HL-60 (cell line): ENCODE measurements at places on chromosomes 11 and 22.

DNA sequence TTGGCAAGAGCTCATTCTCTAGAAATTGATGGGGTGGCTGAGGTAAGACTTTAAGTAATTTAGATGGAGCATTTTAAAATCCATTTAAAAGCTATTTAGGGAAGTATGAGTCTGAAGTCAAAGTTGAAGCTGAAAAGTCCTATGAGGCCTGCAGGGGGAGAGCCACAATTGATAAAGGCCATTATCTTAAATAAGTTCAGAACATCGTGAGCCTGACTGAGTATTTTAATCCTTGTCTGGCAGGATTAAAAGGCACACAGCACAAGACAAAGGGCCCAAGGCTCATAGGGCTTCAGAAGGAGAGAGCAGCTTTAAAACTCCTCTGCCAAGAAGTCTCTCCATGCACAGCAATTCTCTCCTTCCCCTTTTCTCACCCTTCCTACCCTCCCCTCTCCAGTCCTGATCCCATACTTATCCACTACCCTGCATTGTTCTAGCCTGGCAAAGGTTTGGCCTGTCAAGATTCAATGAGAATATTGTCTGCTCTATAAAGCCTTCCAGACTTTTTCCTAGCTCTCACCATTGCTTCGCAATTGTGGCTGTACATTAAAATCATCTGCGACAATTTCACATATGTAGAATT is 1312.9 kb downstream of the FAM181B start:
- DNase-seq: no peak

- DNase-seq: no peak
Observed at GRCh38 chr11:45710561-45710960, 45.1 kb upstream of the CHST1 start.

DNA sequence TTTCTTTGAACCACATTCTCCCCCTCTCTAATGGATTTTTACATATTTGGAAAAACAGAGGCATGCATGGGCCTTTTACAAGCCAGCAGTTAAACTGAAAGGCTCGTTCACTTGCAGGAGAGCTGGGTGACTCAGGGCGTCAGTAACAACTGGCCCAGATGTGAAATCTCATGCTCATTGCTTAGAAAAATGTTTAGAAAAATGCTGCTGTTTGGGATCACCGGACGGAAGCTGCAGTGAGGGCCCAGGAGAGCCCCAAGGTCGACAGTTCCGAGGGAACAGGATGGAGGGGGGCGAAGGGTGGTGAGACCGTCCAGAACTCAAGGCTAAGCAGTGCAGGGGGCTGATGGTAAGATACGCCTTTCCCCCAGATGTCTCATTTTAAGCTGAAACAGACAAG is 41.7 kb upstream of the SMTN start:
- no peak for DNase-seq

DNA sequence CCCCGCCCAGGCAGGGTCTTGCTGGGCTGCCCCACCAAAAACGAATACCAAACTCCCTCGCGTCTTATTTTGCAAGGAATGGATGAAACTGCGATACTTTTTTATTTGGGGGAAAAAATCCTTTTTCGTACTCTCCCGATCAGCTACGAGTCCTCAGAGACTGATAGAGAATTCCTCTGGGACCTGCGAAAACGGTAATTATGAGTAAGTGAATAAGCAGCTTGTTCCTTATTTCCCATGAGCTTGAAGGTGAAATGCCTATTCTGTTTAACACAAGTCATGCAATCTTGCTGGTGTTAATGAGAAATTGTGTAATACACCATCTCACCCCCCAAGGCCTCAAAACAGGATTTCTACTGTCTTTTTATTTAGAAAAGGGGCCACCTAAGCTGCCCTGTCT is 5.5 kb downstream of the GRK3 start:
- DNase-seq: peak; percentile 45

GRCh38 chr11:88337987-88338668 is 592 bp upstream of the CTSC start:
- DNase-seq: peak; percentile 94

DNA sequence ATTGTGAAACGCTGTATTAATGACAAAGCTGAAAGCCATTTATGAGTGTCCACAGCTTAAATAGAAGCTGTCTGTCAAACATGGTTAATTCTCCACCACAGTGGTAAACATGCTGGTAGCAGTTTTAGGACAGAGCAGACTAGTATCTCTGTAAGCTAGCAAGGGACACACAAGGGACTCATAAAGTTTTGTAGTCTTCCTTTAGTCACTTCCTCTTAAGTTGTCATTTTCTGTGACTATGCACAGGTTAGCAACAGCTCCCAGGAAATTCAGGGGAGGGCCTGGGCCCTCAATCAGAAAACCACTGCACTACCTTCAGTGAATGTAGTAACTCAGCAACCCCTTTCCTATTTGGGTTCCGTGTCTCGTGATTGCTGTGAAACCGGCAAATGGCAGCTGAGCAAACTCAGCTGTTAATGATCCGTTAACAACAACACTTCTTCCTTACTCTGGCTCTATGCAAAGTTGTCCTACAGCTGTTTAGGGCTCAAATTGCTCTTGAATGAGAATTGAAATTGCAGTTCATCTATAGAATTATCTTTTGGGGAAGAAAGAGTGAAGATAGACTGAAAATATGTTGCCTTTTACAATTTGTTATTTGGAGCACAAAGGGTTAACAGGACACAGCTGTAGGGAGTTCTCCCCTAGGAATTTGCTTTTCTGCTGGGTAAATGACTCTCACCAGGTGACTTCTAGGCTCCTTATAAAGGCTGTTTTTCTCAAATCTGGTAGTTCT is at the start of gene MMP26:
Gene MMP26 (plus strand): TSS at position 731 of the 736 bp plus-strand sequence.
- DNase-seq: no peak

DNA sequence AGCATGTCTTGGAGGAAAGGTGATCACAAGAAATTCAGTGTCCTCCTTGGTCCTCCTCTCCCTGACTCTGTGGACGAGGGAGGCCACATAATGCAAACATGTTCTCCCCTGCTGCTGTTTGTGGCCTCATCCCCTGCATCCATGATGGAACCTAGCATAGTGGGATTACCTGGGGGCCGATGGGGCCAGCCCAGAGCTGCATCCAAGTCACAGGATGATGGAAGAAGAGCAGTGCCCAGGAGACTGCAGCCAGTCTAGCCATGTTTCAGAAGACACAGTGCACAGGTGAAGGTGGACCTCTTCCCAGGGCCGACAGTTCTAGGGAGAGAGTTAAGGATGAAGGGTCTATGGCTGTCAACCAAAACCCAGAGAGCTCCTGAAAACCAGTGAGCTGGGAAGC is 213.6 kb upstream of the B3GAT1 start:
- DNase-seq: no peak

- DNase-seq: peak; percentile 13
Observed at GRCh38 chr22:47452184-47452583, 689.7 kb downstream of the TBC1D22A start.
